ENCODE measurements at places on chromosomes 16 and 17. TPM values are rescaled to one million over a fixed set of nuclear protein-coding genes. Genes with fewer than 3 reads are reported as not detected.

DNA sequence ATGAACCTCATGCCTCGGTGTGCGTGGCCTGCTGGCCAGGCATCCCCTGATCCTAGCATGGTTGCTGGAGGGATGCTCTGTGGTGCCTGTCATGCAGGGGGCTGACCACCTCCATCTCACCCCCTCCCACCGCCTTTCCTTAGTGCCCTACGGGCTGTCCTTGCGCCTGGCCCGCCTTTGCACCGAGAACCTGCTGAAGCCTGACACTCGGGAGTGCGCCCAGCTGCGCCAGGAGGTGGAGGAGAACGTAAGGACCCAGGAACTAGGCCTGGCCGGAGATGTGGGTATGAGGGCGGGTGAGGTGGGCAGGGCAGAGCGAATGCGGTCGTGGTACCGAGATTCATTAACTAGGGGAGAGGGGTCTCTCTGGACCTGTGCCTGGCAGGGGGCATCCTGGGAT is 19.0 kb downstream of the ITGB4 start:
- no peak for DNase-seq

Gene KCNH6
- not detected for total RNA-seq

DNA sequence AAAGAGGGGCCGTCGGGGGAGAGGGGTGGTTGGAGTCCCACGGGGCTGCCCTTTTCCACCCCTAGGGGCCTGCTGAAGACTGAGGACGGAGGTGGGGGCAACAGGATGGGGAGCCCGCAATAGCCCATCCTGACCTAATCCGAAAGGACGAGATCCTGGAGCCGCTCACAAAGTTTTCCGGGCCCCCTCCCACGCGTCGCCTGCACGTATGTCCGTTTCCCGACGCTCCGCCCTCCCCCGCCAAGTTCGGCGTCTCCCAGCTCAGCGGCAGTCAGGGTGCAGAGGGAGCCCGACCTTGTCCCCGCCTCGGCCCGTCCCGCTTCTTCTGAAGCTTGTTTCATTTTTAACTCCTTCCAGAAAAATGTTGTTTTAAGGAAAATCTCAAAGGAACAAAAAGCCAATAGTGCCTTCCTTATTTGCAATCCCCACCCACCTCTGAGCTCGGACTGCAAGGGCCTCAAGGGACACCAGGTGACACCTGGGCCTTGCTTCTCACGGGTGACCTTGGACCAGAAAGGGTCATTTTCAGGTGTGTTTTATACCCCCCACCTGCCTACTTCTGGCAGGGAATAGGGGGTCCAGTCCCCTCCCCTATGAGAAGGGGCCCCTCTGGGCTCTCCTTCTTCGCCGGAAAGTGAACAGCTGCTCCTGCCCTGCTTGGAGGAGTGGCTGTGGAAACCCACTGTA is 3.4 kb upstream of the ZNF423 start:
- DNase-seq = no peak

- no peak for DNase-seq
These were observed 174.9 kb downstream of the ZFHX3 start for GRCh38 chr16:72873044-72873443.

DNA sequence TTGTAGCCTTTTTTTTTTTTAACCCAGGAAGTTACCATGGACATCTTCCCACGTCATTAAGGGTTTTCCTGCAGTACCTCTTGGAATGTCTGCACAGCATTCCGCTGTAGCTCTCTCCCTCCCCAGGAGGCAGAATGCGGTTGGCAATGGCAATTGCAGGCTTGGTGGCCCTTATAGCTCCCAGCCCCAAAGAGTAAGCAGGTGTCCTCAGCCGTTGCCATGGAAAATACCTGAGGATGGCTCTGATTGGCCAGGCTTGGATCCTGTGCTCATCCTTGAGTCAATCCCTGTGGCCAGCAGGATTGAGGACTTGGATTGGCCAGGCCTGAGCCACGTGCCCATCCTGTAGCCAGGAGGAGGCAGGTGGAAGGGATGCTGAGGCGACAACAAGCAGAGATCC is 15.5 kb upstream of the TIMP2 start:
- no peak for DNase-seq

GRCh38 chr17:39196241-39196807 is 1.1 kb downstream of the CACNB1 start:
- no peak for DNase-seq

Gene MEOX1
- total RNA-seq = not detected

Gene CA4
- 0.20 TPM for total RNA-seq

Gene SSTR5
- 7.2 TPM for total RNA-seq

- DNase-seq = no peak
These were observed 189.3 kb upstream of the C16orf82 start for GRCh38 chr16:26877421-26877820.

- DNase-seq = no peak
These were observed 1.7 kb downstream of the CRAMP1 start for GRCh38 chr16:1613728-1614455.

Gene CCR7
- total RNA-seq = 0.69 TPM

GRCh38 chr17:32870027-32870670 is 6.8 kb downstream of the MYO1D start:
- DNase-seq = no peak

DNA sequence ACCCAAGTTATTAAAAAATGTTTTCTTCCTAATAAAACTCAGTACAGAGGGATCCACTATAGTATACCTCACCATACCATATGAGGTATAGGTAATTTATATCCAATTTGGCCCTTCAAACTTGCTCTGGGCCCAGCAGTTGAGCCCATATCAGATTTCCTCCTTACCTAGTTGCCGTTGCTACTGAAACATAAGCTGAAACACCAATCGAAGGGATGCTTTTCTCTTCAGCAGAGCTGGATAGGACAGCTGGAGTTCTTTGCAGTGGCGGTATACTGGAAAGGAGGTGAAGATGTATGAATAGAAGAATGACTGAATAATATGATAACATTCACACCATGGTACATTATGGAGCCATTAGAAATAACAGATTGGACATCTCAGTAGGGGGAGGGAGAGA is 42.7 kb downstream of the TNRC6C start:
- DNase-seq = no peak

DNA sequence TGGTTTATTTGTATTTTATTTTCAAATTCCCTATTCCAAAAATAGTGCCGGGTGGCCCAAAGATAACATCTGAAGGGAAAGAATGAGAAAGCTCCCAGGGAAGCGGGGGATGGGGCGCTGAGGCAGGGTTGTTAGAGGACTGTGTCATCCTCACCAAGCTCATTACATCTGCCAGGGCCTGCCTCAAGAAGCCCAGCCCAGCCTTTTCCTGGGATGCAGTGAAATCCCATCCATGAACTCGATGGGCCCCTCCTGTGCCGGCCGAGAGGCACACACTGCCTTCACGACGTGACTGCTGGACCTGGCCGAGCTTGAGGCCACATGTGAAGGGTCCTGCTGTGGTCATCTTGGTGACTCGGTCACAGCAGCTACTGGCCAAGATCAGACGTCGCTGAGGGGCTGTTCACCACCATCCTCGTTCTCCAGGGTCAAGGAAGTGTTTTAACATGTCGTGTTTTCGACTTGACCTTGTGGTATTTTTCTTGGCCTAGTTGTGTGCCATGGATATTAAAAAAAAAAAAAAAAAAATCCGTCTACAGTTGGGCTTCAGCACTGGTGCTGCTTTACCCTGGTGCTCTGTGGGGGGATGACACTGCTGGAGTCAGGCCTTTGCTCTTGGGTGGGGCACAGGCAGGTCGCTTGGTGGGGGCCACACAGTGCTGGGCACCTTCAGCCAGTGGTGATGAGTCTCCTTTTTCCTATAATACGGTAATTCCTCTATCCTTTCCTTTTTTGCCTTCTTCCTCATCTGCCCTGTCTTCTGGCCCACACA is 4.9 kb downstream of the TIMM22 start:
- no peak for DNase-seq

Gene ITGAL
- 1.4 TPM for total RNA-seq

DNA sequence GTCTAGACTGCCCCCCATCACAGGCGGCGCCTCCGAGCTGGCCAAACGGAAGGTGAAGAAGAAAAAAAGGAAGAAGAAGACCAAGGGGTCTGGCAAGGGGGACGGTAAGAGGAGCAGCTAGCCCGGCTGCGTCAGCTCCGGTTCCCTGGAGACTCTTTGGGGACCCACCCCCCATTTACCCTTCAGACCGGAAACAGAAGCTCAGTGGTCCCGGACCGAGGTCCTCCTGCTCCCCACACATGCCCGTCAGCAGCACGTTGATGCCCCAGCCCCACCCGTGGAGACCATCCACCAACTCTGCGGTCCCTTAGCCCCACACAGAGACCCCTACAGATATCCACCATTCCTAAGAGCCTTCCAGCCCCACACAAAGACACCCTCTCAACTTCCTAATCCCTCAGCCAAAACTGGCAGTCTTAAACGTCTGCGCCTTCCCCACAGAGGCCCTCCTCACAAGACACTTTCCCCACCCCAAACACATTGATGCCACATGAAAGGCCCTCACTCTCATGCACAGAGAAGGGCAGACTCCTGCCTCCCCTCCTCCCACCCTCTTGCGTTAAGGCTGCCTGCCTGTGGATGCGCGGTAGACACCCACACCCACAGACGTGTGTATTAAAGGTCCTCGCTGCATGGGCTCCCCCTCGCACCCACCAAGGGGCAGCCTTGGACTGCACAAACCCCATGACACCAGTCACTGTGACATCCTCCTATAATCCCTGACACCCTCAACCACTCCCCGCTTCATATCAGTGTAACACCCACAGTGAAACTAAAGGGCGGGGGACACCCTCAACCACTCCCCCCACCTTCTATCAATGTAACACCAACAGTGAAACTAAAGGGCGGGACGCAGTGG is 58.2 kb upstream of the RPH3AL start:
- no peak for DNase-seq

GRCh38 chr17:82370471-82371332 is 863 bp upstream of the UTS2R start:
- DNase-seq = no peak

Gene CENPT
- total RNA-seq = 40.5 TPM

DNA sequence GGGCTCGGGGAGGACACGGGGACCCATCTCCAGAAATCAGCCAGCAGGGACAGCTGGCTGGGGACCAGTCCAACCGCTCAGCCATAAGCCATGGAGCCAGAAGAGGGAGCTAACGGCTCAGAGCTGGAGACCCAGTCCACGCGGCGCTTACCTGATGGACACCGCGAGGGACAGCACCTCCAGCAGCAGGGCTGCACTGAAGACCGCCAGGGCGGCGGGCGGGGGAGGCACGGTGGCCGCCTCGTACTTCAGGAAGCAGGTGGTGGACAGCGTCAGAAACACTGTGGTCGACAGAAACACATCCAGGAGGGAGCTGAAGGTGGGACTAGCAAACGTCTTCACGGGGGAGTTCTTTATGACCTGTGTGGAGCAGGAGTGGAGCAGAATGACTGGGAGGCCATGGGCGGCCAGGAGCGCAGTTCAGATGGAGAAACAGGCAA is 102.6 kb upstream of the CREBBP start:
- DNase-seq = peak; percentile 60

Gene ZNF629
- total RNA-seq = 18.4 TPM

DNA sequence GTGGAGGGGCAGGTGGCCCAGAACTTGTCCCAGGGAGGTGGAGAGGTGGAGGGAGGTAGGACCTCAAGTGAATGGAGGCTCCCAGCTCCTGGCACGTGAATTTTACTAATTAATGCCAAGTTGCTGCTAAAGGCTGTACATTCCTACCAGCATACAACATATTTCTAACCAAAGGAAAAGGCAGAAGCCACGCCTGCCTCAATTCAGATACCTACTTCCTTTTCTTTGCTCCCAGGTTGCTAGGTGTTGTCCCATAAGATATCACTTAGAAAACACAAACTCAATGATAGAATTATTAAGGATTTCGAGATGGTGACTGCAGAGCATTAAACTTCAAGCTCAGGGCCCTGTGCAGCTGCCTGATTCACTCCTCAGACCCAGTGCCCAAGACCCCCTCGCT is 20.5 kb upstream of the SMPD3 start:
- no peak for DNase-seq

Gene CYGB
- total RNA-seq = 0.66 TPM

Gene EEF2K
- 31.0 TPM for total RNA-seq

DNA sequence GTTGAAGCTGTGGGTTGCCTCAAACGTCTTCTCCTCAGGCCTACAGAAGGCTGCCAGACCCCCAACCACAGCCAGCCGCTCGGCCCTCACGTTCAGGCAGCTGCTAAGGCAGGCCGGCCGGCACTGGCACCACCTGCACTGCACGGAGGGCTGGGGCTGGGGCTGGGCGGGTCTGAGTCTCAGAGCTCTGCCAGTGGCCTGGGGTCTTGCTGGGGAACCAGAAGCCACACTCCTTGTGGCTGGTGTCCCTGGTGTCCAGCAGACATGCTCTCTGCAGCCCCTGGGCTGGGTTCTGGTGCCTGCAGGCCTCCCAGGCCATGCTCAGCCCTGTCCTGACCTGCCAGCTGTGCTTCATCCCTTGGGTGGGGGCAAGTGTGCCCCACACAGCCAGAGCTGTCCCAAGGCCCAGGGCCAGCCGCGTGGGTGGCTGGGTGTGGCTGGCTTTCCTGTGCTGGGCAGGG is 42.0 kb downstream of the BAHCC1 start:
- no peak for DNase-seq

DNA sequence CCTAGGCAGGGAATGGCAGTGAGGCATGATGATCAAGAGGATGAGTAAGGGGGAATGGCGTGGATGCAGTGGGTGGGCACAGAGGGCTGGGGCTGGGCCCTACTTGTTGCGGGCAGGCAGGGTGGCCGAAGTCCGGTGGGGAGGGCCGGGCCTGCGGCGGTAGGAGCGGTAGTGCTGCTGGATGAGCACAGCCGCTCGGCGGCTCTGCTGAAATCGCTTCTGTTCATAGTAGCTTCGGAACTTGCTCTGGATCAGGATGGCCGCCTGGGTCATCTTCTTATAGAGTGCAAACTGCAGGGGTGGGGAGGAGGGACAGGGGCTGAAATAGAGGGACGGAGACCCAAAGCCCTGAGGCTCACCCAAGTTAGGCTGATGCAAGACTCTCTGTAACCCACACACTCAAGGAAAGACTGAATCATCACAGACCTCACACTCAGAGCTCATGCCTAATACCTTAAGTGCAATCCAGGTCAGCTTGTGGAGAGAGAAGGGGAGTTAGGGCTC is 1.5 kb upstream of the SPAG7 start:
- no peak for DNase-seq

GRCh38 chr17:35515027-35515426 is 22.5 kb downstream of the SLFN12L start:
- no peak for DNase-seq

Gene TBC1D3C
- total RNA-seq = 0.22 TPM

GRCh38 chr17:3870871-3871306 is 22.0 kb downstream of the CAMKK1 start:
- no peak for DNase-seq

GRCh38 chr16:81096715-81097208 is 567 bp upstream of the GCSH start:
- no peak for DNase-seq

GRCh38 chr16:48308535-48308934 is 61.2 kb upstream of the ABCC11 start:
- DNase-seq = no peak

All from HCT116 (cell line).